Stimulated activated CD8-positive, alpha-beta memory T cell treated with anti-CD3 and anti-CD28 coated beads, Interleukin-4, amount 100 ng/mL, for 4 hours (primary cell): ENCODE measurements at places on chromosomes 5 and 9.

- no peak for DNase-seq
These were observed 12.0 kb upstream of the OLFM1 start for GRCh38 chr9:135075234-135076142.

DNA sequence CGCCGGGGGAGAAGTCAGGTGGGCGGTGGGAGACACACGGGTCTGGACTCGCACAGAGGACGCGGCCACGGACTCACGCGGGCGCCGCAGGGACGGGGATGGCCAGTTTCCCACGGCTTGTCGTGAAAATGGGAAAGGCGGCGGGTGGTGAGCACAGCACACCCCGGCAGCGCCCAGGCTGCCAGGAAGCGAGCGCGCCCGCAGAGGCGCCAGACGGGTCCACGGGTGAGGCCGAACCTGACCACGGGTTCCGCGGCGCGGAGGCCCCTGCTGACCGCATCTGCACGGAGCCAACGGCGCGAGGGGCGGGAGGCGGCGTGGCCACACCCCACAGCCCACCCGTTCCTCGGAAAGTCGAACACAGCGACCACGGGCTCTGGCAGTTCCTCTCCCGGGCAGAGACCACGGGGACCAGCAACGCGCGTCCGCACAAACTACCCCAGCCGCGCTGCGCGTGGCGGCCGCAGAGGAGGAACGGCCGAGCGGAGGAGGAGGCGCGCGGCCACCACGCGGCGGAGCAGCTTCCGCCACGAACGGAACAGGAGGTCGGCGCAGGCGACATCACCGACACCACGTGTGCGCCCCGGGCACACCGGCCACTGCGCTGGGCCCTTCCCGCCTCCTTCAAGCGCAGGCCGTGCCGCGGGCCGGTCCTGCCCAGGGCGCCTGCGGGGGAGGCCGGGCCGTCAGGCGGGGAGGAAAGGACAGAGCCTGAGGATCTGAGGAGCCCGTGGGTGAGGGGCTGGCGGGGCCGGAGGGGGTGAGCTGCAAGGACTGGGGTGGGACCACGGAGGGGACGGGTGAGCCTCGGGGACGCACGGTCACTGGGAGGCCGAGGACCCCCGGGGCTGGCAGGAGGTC is 5.6 kb downstream of the EXD3 start:
- DNase-seq: no peak

- DNase-seq: no peak
These were observed 313.8 kb downstream of the FAM170A start for GRCh38 chr5:119943148-119943547.

DNA sequence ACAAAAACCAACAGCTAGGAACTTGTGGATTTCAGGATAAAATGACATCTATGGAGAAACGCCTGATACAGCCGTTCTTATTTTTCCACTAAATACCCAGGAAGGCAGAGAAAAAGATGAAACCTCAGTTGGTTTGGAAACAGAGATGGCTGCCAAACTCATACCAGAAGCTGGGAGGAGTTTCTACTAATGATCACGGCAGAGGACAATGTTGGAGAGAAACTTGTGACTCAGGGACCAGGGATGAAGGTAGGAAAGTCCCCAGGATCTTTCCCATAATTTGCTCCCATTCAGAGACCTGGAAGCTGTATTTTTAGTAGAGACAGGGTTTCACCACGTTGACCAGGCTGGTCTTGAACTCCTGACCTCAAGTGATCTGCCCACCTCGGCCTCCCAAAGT is 187.1 kb upstream of the IER5L start:
- DNase-seq: no peak

DNA sequence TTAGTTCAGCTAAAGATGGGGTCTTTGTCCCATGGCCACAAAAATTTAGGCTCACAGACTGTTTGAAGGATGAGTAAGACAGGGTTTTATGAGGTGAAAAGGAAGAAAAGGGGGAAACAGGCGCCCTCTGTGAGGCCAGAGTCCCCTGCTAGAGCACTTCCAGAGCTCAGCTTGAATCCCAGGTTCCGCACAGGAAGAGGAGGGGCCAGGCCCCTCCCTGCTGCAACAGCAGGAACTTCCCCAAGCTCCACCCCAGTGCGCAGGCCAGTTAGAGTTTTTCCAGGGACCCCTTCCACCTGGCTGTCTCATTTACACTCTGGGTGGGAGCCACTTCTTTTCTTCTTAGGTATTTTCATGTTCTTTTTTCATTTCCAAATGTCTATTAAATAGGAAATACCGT is 480.8 kb downstream of the PSAT1 start:
- DNase-seq: no peak

- no peak for DNase-seq
These were observed 16.9 kb upstream of the PLCXD3 start for GRCh38 chr5:41527201-41527779.
